Right kidney (tissue), 9 donors: ENCODE measurements at places on chromosomes 12 and 14.

- DNase-seq, result no peak
Measured at GRCh38 chr14:92460541-92460915, 53.1 kb upstream of the RIN3 start.

GRCh38 chr12:105418229-105418628 is 87.7 kb downstream of the C12orf75 start:
- no peak for DNase-seq

DNA sequence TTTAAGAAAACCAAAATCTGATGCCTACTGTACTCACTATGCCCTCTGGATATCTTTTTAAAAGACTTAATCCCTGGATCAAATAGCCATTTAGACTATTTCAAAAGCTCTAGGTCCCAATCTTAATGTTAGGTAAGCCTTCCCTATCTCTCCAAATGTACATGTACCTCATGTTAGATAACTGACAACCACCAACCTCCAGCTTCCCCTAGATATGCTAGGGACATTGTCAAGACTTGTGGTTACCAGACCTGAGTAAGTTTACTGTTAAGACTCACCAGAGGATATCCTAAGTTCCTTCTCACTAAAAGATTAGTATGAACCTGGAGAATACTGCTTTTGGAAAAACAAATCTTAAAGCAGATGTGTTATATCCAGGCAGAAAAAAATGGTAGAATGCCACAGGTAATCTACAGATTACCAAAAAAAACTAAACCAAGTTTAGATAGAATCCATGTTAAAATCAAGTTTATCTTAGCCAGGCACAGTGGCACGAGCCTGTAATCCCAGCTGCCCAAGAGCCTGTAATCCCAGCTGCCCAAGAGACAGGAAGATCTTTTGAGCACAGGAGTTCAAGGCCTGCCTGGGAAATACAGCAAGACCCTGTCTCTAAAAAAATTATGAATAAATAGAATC is 9.7 kb downstream of the NAP1L1 start:
- no peak for DNase-seq

GRCh38 chr12:79302162-79302814 is 388.5 kb downstream of the PAWR start:
- no peak for DNase-seq

GRCh38 chr12:45575823-45576475 is 153.6 kb upstream of the ARID2 start:
- DNase-seq, result no peak

DNA sequence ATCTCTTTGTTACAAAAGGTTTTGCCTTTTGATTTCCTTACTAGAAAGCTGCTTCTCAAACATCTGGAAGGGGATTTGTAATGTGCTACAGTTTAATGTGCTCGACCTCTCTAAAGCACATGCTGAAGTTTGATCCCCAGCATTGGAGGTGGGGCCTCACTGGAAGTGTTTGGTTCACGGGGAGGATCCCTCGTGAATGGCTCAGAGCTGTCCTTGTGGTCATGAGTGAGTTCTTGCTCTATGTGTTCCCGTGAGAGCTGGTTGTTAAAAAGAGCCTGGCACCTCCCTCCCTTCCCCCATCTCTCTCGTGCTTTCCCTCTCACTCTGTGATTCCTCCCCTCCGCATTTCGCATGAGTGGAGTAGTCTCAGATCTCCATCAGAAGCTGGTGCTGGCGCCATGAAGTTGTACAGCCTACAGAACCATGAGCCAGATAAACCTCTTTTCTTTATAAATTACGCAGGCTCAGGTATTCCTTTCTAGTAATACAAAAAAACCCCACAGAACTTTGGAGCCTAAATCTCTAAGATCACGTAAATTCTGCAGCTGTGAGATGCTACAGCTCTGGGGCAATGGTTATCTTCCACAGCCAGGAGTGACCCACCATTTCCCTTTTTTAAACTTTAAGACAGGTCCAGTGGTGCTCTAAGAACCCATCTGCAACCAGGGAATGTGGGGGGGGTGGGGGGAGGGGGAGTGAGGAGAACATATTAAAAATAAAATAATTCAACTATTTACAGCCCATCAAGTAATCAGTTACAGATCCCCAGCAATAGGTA is 214.4 kb downstream of the FOXN3 start:
- no peak for DNase-seq

DNA sequence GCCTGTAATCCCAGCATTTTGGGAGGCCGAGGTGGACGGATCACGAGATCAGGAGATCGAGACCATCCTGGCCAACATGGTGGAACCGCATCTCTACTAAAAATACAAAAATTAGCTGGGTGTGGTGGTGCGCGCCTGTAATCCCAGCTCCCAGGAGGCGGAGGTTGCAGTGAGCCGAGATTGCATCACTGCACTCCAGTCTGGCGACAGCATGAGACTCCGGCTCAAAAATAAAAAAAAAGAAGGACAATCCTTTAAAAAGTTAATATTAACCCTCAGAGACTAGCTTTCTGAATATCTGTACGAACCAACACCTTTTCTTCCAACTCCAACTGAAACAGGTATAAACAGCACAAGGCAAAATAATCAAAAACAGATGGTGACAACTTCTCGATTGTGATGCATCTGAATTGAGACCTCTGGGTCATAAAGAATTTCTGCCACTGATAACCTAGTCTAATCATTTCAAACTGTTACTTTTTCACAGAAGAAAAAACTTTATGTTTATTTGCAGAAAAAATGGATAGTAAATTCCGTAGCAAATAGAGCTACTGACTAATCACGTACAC is 27.8 kb downstream of the CLIP1 start:
- DNase-seq, result no peak

DNA sequence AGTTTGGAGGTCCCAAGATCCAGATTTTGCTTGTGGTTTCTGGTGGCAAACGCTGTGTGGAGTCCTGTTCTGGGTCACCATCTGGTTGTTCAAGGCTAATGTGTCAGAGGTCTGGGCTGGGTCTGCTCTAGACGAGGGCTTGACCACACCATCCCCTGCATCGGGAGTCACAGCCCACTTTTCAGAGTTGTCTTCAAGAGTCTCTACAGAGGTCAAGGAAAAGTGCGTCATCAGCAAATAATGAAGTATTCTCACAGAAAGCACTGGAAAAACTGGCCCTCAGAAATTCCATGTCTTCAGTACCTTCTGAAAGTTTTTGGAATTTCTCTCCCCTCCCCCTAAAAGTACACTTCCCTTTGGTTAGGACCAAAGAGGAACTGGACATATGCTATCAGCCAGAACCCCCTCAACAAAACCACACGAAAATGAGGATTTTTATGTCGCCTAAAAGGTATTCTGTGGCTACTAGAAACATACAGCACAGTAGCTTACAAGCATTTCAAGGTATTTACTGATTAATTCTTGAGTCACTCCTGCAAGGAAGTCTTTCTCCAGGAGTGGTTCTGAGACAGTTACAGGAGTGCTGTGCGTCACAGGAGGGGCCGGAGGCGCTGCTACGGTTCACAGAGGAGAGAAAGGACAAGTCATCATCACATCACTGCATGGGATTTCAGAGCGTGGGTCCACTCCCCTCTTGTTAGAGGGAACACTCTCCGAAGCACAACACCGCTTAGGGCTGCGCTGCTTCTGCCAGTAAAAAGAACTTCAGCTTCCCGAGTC is 35.4 kb downstream of the RAD52 start:
- no peak for DNase-seq

DNA sequence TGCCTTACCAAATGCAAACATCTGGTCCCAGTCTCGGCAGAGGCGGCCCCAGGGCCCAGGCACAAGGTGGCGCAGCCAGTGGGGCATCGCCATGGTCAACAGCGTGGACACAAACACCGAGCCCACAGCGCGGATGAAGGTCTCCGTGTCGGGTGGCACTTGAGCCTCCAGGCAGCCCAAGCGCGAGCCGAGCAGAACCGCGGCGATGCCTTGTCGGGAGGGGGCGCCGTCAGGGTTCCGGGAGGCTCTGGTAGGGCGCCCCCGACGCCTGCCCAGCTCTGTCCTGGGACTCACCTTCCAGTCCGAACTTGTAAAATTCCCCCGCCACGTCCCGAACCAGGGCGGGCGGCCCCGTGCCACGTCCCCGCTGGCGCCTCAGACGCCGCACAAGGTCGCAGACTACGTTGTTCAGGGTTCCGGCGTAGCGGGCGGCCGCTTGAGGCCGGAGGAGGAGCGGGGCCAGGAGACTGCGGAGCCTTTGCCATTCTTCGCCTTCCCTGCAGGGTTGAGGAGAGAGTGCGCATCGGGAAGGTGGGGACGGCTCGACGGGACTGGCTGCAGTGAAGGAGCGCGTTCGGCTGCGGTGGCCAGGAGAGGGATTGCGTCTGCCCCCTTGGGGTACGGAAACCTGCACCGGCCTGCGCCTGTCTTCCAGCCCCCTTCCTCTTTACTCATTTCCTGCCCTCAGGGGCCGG is 1.7 kb downstream of the CYP27B1 start:
- peak; percentile 60 for DNase-seq

- peak; percentile 77 for DNase-seq
Measured at GRCh38 chr12:72272731-72273498, 745 bp downstream of the TRHDE start.

- DNase-seq, result peak; percentile 39
Measured at GRCh38 chr14:81384900-81385299, 15.2 kb downstream of the STON2 start.

DNA sequence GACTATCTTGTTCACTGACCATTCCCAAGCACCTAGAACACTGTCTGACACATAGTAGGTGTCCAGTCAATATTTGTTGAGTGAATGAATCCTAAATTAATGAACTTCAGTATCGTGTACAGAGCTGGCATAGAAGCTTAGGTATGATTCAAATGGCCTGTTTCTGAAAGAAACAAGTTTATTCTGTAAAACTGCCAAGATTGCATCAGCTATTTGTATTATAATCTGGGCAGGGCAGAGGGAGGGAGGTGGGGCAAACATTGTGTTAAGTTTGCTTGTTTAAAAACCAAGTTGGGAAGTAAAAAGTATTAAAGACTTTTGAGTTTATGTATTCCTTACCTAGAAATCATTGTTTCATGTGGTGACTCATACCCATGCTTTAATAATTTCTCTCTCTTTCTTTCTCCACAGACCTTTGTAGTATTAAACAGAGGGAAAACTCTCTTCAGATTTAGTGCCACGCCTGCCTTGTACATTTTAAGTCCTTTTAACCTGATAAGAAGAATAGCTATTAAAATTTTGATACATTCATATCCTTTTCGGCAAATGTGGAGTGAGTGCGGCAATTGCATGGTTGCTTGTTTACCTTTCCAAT is 92.8 kb downstream of the SCN8A start:
- DNase-seq, result no peak

DNA sequence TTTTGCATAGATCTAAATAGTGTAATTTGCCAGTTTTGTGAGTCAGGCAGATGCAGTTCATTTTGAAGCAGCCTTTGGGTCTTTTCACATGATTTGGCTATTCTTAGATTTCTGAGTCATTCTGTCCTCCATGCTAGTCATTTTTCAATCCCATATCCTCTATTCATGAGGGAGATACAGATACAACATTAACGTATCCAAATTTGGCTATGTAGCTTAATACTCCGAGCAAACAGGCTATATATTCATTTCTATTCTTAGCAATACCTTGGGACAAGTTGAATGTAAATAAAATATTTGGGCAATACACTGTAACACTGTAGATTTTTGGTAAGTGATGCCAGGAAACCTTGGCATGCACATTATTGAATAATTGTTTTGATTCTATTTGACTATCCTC is 270.7 kb upstream of the PDE3A start:
- no peak for DNase-seq

- DNase-seq, result no peak
Measured at GRCh38 chr14:94021416-94022157, 4.6 kb upstream of the OTUB2 start.

DNA sequence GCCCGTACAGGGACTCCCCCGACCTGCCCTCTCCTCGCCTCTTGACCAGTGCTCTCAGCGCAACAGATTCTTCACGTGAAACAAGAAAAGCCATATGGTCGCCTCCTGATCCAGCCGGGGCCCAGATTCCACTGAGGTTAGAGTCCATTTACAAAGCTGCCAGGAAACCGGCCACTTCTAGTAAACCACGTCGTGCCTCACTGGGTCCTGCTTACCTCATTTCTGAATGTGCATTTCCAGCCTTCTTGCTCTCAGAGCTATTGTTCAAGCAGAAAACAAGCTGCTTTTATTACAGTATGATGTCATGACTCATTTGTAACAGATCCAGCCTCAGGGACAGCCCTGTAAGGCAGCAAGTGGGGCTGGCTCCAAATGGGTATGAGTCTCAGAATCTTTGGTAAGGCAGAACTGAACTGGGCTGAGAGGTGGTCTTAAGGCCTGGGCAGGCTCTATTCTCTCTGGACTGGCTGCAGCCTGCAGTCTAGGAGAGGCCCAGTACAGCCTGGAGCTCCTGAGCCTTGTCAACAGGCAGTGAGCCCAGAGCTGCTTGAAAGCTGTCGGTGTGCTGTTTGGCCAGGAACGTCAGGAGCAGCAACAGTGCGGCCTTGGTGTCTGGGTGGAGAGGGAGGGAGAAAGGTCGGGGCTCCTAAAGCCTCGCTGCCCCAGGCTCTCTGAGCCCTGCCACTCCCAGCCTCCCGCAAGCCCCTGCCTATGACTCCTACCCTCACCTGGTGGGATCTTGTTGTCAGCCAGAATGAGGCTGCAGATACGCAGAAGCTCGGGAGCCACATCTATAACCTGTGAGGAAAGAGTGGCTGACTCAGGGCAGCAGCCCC is 8.3 kb downstream of the REC8 start:
- no peak for DNase-seq

DNA sequence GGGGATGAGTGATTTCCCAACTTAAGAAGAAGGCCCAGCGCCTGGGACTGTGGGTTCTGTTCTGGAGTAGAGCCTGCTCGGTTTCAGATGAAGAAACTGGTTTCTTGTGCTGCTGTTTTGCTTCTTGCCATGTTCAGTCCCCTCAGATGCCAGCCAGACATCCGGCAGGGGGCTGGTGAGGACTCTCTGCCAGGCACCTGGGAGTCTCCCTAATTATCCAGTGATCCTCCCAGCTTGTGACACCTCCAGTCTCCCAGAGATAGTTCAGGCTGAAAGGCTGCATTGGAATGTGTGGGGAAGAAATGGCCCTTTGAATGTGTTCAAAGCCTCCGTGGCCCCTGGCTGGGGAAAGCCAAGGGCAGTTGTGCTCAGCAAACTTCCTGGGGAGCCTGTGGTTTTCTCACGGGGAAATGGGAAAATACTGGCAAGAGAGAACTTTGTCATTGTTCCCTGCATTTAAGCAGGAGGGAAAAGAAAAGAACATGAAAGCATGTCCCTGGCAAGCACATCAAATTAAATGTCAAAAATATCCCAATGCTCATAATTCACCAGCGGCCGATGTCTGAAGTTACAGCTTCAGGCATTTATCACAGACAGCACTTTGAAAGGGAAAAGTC is 8.5 kb upstream of the SERPINA12 start:
- DNase-seq, result no peak

- DNase-seq, result no peak
Measured at GRCh38 chr12:80553316-80553715, 109.3 kb downstream of the PTPRQ start.

- DNase-seq, result no peak
Measured at GRCh38 chr12:22969521-22969920, 344.6 kb downstream of the ETNK1 start.

- DNase-seq, result no peak
Measured at GRCh38 chr12:39296496-39296895, 146.4 kb downstream of the KIF21A start.
